ENCODE measurements at places on chromosomes 5 and 9.
A peak's percentile ranks its signal among the peaks of the same experiment; 100 is the strongest.

DNA sequence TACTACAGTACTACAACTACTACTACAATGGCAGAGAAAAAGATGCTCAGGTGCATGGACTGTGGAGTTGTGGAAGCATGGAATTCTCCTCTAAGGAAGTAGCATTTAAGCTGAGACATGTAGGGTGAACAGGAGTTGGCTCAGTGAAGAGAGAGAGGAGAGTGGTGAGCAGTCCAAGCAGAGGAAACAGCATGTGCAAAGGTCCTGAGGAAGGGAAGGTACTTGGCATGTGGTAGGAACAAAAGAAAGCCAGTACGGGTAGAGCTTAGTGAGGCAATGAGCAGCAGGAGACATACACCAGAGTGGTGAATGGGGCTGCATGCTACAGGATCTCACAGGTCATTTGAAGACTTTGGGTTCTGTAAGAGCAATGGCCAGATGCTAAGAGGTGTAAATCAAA lies 41.4 kb upstream of the GLRA1 start:
- no peak for DNase-seq

DNA sequence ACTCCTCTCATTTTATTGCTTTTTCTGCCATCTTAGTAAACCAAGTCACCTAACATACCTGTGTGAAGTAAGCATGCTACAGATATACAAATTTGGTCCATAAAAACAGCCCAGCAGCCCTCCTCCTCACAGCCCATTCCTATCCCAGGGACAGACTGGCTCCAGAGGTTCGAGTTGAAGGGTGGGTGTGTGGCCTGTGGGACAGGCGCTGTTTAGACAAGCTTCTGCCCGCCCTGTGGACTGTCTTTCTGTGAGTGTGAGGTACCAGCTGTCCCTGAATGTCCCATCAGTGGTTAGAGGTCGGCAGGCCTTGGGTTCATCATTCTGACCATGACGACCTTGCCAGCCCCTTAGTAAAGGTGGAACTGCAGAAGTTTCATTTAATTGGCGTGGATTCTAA lies 82.0 kb downstream of the WNK2 start:
- no peak for DNase-seq

DNA sequence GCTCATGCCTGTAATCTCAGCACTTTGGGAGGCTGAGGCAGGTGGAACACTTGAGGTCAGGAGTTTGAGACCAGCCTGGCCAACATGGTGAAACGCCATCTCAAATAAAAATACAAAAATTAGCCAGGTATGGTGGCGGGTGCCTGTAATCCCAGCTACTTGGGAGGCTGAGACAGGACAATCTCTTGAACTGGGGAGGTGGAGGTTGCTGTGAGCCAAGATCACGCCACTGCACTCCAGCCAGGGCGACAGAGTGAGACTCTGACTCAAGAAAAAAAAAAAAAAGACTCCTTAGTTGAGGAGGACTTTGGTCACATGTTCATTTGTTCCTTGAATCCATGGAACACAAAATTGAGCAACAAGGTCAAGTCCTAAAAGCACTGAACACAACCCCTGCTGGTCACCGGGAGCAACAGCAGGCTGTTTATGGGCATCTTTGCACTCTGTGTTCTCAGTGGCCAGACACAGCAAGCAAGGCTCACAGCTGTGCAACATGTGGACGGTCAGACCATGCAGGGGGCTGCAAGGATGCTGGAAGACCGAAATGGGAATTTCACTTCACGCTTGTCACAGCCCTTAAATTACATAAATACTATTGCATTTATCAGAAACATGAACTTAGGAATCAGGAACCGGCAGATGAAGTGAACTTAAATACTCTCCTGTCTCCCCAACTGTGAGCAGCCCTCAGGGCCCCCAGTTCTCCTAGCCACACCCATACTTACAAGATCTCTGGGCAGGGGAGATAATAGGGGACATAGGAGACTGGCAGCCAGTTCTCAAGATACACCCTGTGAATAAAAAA lies 2.8 kb downstream of the GBGT1 start:
- DNase-seq = peak; percentile 75

DNA sequence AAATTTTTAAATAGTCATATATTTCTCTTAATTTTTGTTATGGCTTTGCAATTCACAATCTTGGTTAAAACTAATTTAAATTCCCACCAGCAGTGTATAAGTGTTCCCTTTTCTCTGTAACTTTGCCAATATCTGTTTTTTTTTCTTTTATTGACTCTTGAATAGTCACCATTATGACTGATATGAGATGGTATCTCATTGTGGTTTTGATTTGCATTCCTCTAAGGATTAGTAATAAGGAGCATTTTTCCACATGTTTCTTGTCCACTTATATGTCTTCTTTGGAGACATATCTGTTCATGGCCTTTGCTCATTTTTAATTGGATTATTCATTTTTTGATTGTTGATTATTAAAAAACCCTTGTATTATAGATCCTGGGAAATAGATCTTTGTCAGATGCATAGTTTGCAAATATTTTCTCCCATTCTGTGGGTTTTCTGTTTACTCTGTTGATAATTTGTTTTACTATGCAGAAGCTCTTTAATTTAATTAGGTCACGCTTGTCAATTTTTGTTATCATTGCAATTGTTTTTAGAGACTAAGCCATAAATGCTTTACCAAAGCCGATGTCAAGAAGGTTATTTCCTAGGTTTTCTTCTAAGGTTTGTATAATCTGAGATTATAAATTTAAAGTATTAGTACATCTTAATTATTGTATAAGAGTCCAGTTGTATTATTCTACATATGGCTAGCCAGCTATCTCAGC lies 610.9 kb downstream of the CHSY3 start:
- no peak for DNase-seq

Data from left ventricle myocardium superior (tissue), 1 donor.